ENCODE measurements at places on chromosomes 11 and 22.

GRCh38 chr11:61332797-61333549, at the start of the genes DDB1 and TKFC:
TSS of gene DDB1 (minus strand) at chr11:61333105. CDS start at chr11:61332968, 137 bp downstream.
TSS of gene TKFC (plus strand) at chr11:61333228. CDS start at chr11:61334729, 1,501 bp downstream.
- DNase-seq = peak; percentile 98

GRCh38 chr11:8543278-8543677, 50.8 kb downstream of the STK33 start:
- no peak for DNase-seq

GRCh38 chr11:69566001-69566400, 75.0 kb upstream of the CCND1 start:
- DNase-seq = no peak

DNA sequence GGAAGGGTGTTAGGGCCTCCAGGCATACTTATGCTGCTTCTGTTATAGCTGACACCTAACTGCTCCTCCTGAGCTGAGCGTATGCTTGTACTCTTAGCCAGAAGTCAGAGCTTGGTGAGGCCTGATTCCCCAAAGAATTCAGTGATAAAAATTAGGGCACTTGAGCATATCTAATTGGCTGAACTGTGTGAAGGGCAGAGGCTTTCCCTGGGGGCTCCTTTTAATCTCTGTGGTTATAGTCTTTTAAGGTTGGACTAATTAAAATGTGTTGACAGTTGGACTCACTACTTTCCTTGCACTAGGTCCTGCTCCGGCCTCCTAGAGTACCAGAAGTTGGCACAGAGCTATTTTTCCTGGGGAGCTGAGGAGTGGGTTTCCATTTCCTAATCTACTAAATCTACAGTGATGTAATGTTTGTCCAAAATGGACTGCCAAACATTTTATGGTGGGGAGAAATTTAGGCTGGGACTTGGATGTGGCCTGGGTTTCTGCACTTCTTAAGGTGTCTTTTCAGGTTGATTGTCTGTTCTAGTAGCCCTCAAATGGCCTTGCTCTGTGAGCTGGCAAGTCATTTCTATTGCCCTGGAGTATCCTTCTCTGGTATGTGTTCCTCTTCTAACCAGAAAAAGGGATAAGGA, 18.4 kb downstream of the STIM1 start:
- DNase-seq = no peak

DNA sequence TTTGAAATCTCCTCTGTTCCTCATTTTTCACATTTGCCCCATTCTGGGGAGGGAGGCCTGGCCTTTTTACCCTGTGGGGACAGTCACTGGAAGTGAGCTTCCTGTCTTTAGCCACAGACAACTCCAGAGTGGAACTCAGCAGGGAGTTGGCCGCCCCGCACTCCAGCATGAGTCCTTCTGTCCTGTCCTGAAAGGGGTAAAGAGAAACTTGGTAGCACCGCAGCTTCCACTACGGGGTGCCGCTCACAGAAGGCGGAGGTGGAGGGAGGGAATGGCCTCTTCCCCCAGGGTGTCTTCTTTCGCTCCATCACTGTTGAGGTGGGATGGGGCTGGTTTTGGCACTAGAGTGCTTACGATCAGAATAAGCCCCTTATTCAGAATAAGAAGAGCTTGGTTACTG, 132.2 kb downstream of the ST3GAL4 start:
- DNase-seq = no peak

- DNase-seq = peak; percentile 73
Measured at GRCh38 chr22:23182309-23183060, 2.2 kb downstream of the BCR start.

- DNase-seq = no peak
Measured at GRCh38 chr11:67002921-67003411, 20.0 kb upstream of the SYT12 start.

- DNase-seq = no peak
Measured at GRCh38 chr11:113274713-113275582, 39.4 kb upstream of the TTC12 start.

GRCh38 chr11:70834984-70835560, 417.3 kb downstream of the SHANK2 start:
- DNase-seq = no peak

- DNase-seq = no peak
Measured at GRCh38 chr11:11708256-11708655, 86.5 kb upstream of the GALNT18 start.

- DNase-seq = no peak
Measured at GRCh38 chr11:121040614-121041002, 16.7 kb downstream of the TBCEL start.

GRCh38 chr11:35677904-35678303, 15.3 kb downstream of the TRIM44 start:
- no peak for DNase-seq

DNA sequence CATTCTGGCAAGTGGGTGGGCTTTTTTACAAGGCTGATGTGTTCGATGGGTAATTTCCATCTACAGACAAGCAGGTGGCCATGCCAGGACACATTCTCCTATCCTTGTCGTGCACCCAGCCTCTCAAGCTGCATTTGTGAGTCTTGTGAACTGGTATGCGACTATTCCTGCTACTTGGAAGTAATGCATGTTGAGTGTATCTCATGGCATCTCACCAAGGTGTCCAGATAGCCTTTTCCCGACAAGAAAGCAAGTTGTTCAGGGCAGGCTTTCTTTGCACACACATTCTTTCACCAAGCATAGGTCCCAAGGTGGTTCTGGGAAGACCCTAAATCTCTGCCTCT, 18.8 kb upstream of the SYT13 start:
- no peak for DNase-seq

DNA sequence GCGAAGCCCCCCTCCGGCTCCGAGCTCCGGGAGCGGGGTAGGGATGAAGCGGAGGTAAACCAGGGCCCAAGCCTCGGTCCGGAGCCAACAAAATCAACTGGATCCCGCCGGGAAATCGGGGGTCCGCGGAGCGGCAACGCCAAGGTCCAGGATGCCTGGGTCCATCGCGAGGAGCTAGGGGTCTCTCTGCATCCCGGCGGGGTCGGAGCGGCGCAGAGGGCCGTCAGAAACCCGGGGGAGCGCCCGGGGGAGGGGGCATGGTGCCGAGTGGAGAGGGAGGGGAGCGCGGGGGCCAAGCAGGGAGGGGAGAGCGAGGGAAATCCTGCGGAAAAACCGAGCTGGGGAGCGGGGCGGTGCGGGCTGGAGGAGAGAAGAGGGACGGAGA, 51.8 kb downstream of the SLC22A12 start:
- DNase-seq = no peak

- no peak for DNase-seq
Measured at GRCh38 chr22:35510481-35510934, 30.1 kb upstream of the RASD2 start.

All from activated CD4-positive, alpha-beta T cell treated with anti-CD3 and anti-CD28 coated beads, Interleukin-2, Interleukin-4, amounts not matched to agents 100 ng/mL and 50 ng/mL, durations not matched to agents 16 hours and 8 hours (primary cell).